ENCODE measurements at places on chromosomes 2 and 18. TPM values are rescaled to one million over a fixed set of nuclear protein-coding genes. Genes with fewer than 3 reads are reported as not detected.

The C2orf66 gene
- total RNA-seq, result 0.06 TPM

The UGT1A4 gene
- 0.06 TPM for total RNA-seq

The RFX8 gene
- total RNA-seq, result not detected

The WDR43 gene
- total RNA-seq, result 76.4 TPM

The TYMS gene
- total RNA-seq, result 166 TPM

The TMEM200C gene
- not detected for total RNA-seq

The GPBAR1 gene
- total RNA-seq, result 0.15 TPM

The WNT10A gene
- 0.18 TPM for total RNA-seq

The RBM43 gene
- 3.6 TPM for total RNA-seq

The ERFE gene
- total RNA-seq, result 7.6 TPM

The ALLC gene
- 0.06 TPM for total RNA-seq

The TBR1 gene
- 0.05 TPM for total RNA-seq

The ACTR1B gene
- total RNA-seq, result 44.3 TPM

The ANKRD62 gene
- not detected for total RNA-seq

The SPP2 gene
- not detected for total RNA-seq

The SCYGR4 gene
- total RNA-seq, result not detected

The PDCD1 gene
- total RNA-seq, result not detected

The TMEM247 gene
- not detected for total RNA-seq

The STARD6 gene
- total RNA-seq, result not detected

The MGAT4A gene
- total RNA-seq, result 0.98 TPM

The ATIC gene
- 213 TPM for total RNA-seq

The ATP6V1C2 gene
- total RNA-seq, result 0.14 TPM

The SLC40A1 gene
- total RNA-seq, result 3.4 TPM

The KATNAL2 gene
- 3.3 TPM for total RNA-seq

The SOCS6 gene
- total RNA-seq, result 32.6 TPM

The SERPINB7 gene
- 1.7 TPM for total RNA-seq

The COPS8 gene
- total RNA-seq, result 137 TPM

The ZNF804A gene
- total RNA-seq, result not detected

The AMER3 gene
- total RNA-seq, result not detected

The SH2D6 gene
- 1.1 TPM for total RNA-seq

The MYCN gene
- total RNA-seq, result not detected

The PLEK gene
- total RNA-seq, result not detected

The HRH4 gene
- total RNA-seq, result not detected

The FSHR gene
- total RNA-seq, result not detected

The GPR55 gene
- total RNA-seq, result not detected

The FBLN7 gene
- total RNA-seq, result 0.74 TPM

The FTCDNL1 gene
- total RNA-seq, result 3.2 TPM

The KCTD1 gene
- 34.7 TPM for total RNA-seq

The PIGN gene
- 9.4 TPM for total RNA-seq

The CD8B2 gene
- not detected for total RNA-seq

The CTIF gene
- 13.3 TPM for total RNA-seq

The SLC39A6 gene
- total RNA-seq, result 39.6 TPM

The TNFAIP6 gene
- 1.7 TPM for total RNA-seq

The ARL5A gene
- 22.6 TPM for total RNA-seq

The MATN3 gene
- total RNA-seq, result 13.5 TPM

The HOXD10 gene
- total RNA-seq, result 6.8 TPM

The NDUFAF7 gene
- total RNA-seq, result 19.7 TPM

The ZAP70 gene
- not detected for total RNA-seq

The NOL4 gene
- not detected for total RNA-seq

The POLE4 gene
- total RNA-seq, result 152 TPM

The BCL2 gene
- 0.57 TPM for total RNA-seq

The GAREM1 gene
- 3.3 TPM for total RNA-seq

The CCDC102B gene
- total RNA-seq, result 0.58 TPM

The SIX3 gene
- 0.58 TPM for total RNA-seq

The SLC5A7 gene
- total RNA-seq, result not detected

The COL4A3 gene
- 0.56 TPM for total RNA-seq

The SP9 gene
- 3.2 TPM for total RNA-seq

The LINC00305 gene
- total RNA-seq, result not detected

The ICOS gene
- total RNA-seq, result not detected

The EXOC6B gene
- 8.6 TPM for total RNA-seq

Measured in A549 treated with CORT108297 at 1 μM for 4 hours (cell line).